Stimulated activated CD4-positive, alpha-beta T cell treated with anti-CD3 and anti-CD28 coated beads, Interleukin-15, amount 100 ng/mL, for 1 hour (primary cell): ENCODE measurements at places on chromosomes 7 and 10.

- no peak for DNase-seq
These were observed 928 bp upstream of the CSTF2T start for GRCh38 chr10:51700228-51700817.

GRCh38 chr10:78188446-78188845 is 154.8 kb downstream of the RPS24 start:
- no peak for DNase-seq

DNA sequence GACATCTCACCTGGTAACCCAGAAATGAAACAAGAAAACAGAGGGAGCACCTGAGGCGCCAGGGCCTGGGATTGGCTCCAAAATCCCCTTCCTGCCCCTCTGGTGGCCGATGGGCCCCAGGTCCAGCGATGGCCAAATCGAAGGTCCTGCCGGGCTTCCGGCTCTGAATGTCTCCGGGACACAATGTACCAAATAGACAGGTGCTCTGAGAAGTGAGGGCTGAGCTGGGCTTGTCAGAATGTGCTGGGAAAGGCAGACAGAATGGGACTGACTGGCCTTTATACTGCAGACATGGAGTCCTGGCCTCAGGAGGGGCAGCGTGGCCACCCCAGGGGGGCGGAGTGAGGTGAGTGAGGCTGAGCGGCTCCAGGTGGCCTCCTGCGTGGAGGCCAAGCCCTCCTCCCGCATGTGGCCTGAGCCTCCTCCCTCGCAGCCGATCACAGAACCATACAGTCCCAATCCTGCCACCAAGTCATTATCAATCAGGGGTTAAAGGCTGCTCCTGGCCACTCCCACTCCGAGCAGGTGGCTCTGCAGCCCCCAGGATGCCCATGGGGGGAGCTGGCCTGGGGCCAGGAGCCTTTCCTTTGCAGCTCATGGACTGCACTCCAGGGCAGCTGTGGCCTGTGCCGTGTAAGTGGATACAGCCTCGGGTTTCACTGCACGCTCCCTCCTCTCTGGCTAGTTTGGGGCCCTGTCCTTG is 185.5 kb downstream of the ADARB2 start:
- no peak for DNase-seq

DNA sequence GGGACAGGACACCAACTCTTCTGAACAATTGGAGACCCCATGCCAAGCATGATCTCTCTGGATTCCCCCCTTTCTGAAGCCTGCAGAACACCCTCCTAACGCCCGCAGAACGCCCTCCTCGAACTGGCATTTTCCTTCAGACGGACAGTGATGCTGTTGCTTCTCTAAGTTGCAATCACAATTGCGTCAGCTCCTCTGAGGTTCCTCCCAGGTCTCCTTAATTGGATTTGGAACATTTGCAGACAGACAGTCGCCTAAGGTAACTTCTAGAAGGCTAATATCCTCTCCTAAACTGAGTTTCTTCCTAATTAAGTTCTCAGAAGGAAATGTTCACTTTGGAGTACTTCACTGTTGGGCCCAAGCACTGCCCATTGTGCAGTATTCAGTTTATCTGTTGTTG is 20.5 kb upstream of the SERPINE1 start:
- DNase-seq: no peak

DNA sequence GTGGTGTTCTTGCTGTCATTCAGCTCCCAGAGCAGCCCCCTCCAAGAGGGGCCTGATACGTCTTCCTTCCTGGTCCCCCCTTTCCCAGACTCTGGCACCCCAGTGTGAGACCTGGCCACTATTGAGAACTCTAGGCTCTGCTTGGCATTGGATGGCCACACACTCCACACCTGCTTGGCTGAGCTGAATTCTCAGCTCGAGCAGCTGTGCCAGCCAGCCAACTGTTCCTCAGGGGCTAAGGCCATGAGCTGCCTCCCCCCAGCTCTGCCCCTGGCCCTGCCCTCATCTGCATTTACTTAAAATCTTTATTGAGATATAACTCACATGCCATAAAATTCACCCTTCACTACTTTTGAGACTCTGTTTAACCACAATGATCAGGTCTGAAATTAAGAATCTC is 6.7 kb downstream of the TLL2 start:
- DNase-seq: no peak

- DNase-seq: no peak
These were observed 96.2 kb downstream of the C10orf105 start for GRCh38 chr10:71623098-71623985.

- no peak for DNase-seq
These were observed 23.4 kb upstream of the PRKCQ start for GRCh38 chr10:6603142-6604125.

- DNase-seq: no peak
These were observed 142.7 kb downstream of the KMT2E start for GRCh38 chr7:105156731-105157130.

- no peak for DNase-seq
These were observed 13.2 kb downstream of the ATE1 start for GRCh38 chr10:121914661-121915060.

GRCh38 chr10:61081301-61081700 is 137.3 kb upstream of the RHOBTB1 start:
- DNase-seq: no peak
